Stimulated activated CD8-positive, alpha-beta memory T cell treated with anti-CD3 and anti-CD28 coated beads, Interleukin-12 subunit alpha, Interleukin-12 subunit beta, amount 100 ng/mL, for 1 hour (primary cell): ENCODE measurements at places on chromosomes 13 and 19.

- DNase-seq: no peak
These were observed 21.8 kb upstream of the ARGLU1 start for GRCh38 chr13:106589716-106590115.

GRCh38 chr19:5123646-5124045 lies 154.7 kb downstream of the KDM4B start:
- no peak for DNase-seq

GRCh38 chr13:112859817-112860190 lies 109.2 kb upstream of the MCF2L start:
- DNase-seq: no peak

DNA sequence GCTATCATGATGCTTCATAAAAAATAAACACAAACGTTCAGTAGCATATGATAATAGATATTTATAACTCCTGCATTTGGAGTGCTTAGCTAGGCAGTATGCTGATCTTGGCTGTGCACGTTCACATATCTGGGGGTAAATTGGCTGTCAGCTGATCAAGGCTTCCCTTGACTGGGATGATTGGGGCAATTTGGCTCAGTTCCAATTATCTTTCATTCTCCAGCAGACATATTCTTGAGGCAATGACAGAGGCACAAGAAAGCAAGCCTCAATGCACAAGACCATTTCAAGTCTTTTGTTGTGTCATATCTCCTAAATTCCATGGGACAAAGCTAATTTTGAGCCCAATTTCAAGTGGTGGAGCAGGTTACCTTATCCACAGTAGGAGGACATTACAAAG lies 142.0 kb downstream of the DLEU7 start:
- DNase-seq: no peak

- peak; percentile 99 for DNase-seq
These were observed at the start of gene TRIM28 for GRCh38 chr19:58543826-58544590. Gene TRIM28 (plus strand): TSS chr19:58544064. CDS start chr19:58544758, 694 bp downstream.

DNA sequence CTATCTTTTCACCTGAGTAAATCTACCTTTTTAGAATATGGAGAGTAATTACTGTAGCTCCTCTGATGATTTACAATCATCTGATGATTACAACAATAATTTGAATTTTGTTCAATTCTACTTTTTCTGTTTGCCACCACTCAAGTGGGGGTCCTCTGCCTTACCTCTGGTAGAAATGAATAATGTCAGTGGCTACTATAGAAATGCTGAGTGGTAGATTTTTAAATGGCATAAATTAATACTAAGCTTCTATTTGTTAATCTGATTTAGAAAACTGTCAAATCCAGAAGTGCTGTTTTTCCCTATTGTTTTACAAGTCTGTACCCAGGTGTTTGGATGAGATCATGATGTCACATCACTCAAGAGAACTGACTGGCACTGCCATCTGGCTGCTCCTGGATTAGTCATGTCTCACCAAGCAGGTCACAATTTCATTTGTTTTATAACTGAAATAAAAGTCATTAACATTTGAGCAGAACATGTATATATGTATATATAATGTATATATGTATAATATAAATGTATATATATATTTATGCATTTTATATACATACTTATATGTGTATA lies 494.8 kb downstream of the TBC1D4 start:
- DNase-seq: no peak

- DNase-seq: no peak
These were observed 423 bp downstream of the LSM14A start for GRCh38 chr19:34172661-34173192.

DNA sequence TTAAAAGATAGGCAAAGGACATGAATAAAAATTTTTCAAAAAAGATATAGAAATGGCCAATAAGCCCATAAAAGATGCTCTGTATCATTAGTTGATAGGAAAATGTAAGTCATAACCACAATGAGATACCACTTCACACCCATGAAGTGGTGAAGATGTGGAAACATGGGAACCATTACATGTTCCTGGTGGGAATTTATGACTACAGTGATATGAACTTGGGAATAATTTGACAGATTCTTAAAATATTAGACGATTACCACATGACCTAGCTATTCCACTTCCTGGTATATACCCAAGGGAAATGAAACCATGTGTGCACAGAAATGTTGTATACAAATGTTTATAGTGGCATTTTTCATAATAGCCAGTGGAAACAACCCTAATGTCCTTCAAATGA lies 232.2 kb downstream of the GGACT start:
- DNase-seq: no peak

DNA sequence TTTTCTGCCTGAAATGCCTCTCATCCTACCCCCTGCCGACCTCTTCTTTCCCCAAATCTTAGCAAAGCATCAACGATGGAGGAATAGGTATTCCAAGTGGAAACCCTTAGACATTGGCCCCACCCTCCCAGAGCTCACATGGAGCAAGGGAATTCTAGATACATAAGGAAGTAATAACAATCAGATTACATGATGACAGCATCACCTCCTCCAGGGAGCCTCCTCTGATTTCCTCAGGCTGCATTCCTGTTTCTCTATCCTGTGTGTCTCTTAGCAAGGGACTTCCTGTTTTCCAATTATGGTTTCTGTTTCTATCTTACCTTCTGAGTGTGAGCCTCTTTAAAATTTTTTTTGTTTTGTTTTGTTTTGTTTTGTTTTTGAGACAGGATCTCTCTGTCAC lies 246.6 kb downstream of the TSHZ3 start:
- DNase-seq: no peak

- no peak for DNase-seq
These were observed 22.0 kb downstream of the EPN1 start for GRCh38 chr19:55697069-55697440.

GRCh38 chr19:19061506-19061905 lies 2.3 kb upstream of the SLC25A42 start:
- DNase-seq: no peak

DNA sequence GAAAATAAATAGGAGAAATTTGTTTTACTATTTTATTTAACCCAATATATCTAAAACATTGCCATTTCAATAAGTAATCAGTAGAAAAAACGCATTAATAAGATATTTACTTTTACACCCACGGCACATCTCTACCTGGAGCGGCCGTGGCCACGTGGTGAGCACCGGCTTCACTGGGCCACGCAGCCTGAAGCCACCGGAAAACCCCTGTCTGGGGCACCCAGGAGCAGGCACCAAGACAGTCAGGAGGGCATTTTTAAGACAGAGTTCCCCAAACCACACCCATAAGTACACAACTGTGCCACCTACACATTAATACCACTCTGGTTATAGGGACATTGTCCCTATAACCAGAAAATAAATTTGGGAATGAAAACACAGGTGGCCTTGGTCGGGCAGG lies 80.9 kb downstream of the SPACA7 start:
- no peak for DNase-seq

GRCh38 chr13:76621705-76622104 lies 264.5 kb downstream of the KCTD12 start:
- no peak for DNase-seq

GRCh38 chr13:40016953-40017660 lies 361.6 kb downstream of the COG6 start:
- DNase-seq: no peak

DNA sequence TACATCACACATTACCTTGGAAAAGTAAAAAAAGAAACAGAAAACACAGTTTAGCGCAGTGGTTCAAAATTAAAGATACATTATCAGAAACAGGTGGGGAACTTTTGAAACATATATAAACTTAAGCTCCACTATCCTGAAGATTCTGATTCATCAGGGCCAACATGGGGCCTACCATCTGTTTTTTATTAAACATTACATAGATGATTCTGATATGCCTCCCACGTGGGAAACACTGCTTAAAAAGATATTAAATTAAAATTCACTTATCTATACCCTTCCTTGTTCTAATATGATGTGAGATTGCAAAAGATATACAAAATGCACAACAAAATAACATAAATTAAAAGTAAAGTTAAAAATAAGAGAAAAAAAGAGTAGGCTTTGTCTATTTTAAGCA lies 125.0 kb downstream of the VWA8 start:
- no peak for DNase-seq

- no peak for DNase-seq
These were observed 10.8 kb downstream of the PAK4 start for GRCh38 chr19:39136225-39136940.

DNA sequence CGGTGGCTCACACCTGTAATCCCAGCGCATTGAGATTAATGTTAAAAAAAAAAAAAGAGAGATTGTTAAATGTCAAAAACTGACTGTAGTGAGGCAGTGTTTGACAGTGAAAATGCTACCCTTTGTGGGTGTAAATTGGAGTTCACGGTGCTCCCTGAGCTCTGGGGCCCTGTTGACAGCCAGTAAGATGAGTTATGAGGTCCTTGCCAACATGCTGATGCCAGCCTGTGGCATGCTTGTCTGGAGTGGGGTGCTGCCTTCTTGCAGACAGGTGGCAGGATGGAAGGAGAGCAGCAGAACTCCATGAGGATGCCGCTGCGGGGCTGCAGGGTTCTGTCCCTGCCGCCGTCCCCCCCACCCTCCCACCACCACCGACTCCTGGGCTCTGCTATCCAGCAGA lies 25.9 kb downstream of the PRAM1 start:
- no peak for DNase-seq

DNA sequence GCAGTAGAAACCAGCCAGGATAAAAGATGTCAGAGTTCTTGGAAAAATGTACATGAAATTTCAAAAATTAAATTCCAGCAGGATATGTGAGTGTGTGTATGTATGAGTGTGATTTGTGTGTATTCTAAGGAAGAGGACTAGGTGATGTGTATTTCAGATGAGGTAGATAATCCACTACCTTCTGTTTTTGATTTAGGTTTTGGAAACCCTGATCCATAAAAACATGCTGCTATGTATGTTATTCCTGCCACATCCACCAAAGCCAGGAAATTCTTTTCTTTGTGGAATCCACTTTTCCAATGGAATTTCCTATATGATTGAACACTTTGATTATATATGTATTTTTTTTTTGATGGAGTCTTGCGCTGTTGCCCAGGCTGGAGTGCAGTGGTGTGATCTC lies 276.9 kb downstream of the UQCRFS1 start:
- no peak for DNase-seq

GRCh38 chr19:41001243-41001971 lies 10.3 kb downstream of the CYP2B6 start:
- no peak for DNase-seq

DNA sequence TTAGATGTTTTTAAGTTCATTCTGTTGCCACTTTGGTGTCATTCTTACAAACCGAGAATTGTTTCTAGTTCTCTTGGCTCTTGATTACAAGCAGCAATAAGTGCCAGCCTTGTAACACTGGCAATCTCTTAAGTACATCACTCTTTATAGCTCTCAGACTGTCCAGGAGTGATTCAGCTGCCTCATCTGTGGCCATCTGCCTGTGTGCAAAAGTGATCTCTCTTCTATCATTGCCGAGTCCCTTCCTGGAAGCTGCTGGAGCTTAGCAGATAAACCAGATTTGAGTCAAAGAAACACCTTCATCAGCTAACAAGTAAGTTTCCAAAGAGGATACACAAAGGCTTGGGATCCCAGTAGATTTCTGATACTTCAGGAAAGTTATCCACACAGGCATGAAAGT lies 23.2 kb downstream of the STOML3 start:
- DNase-seq: no peak

GRCh38 chr13:42348576-42348975 lies 76.6 kb downstream of the AKAP11 start:
- DNase-seq: no peak

DNA sequence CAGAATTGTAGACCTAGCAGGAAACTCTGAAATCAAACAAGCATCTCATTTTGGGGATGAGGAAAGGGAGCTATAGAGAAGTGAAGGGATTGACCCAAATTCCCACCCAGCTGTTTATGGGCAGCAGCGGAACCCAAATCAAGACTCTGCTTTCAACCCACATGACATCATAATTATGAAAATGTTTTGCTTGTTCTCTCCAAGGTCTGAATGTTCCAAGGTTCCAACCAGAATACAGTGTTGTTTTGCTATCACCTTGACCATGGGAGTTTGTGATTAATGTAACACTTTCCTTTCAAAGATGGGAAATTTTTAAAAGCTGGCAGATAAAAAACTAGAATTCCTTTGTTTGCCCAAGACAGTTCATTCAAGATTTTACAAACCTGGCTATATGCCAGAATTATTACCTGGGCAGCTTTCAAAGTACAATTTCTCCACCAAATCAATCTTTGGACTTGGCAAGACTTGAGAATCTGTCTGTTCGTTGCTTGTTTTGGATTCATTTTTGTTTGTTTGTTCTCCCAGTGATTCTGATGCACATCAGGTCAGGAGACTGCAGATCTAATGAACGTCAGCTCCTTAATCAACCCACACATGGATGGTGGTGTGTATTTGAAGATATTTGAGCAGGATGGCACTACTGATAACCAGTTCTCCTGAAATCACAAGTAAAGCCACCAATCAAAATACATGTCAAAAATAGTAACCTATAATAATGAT lies 322.7 kb downstream of the FOXO1 start:
- no peak for DNase-seq

DNA sequence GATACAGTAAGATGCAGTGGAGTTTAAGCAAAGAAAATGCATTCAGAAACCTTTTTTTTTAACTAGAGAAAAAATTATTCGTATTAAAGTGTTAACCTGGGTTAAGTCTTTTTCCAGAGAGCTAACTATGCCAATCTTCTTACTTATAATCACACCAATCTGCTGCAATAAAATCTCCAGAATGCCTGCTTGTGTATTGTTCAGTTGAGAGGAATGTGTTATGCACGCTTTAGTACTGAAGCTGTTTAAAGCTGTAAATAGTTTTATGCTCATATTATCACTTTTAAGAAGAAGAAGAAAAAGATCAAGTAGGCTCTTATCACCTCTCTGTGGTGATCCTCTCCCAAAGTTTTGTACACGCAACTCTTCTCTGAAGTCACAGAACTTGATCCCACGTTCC lies 528.7 kb downstream of the RFC3 start:
- DNase-seq: no peak

DNA sequence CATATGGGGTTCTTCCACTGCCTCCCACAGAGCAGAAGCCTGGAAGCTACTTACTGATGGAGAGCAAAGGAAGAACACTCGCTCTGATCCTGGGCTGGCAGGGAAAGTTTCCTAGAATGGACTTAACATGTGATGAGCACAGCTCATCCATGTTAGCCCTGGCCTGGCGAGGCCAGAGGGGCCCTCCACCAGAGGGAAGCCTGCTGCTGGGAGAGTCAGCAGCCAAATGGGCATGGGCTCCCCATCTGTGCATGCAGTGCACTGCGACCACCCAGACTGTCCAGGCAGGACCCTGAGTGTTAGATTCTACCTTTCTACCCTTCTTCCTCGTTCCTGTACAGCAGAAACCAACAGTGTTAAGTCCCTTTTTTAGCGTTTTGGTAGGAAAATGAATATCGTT lies 8.9 kb downstream of the HNRNPUL1 start:
- DNase-seq: no peak

GRCh38 chr13:28411831-28412353 lies 83.0 kb downstream of the FLT1 start:
- no peak for DNase-seq

- no peak for DNase-seq
These were observed 6.3 kb downstream of the PTOV1 start for GRCh38 chr19:49857061-49857837.
